Stimulated activated CD4-positive, alpha-beta T cell treated with anti-CD3 and anti-CD28 coated beads, Interleukin-2, amount 100 ng/mL, for 24 hours (primary cell): ENCODE measurements at places on chromosomes 3 and 15.

- DNase-seq: no peak
Observed at GRCh38 chr15:43529587-43530345, 12.4 kb downstream of the MAP1A start.

- no peak for DNase-seq
Observed at GRCh38 chr15:94110476-94111130, 120.8 kb upstream of the MCTP2 start.

DNA sequence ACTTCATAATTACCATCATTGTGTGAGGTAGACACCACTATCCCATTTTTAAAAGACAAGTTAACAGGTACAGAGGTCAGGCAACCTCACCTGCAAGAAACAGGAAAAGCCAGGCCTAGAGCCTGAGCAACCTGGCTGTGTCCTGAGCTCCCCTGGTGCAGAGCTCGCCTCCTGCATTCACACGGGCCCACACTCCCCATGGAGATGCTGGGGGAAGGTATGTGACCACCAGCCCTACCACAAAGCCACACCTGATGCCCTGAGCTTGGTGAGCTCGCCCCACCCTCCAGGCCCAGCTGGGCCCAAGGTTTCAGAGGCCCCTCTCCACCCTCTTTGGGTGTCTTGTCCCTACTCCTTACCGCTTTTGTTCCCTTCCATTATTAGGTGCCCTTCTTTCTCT lies 1.2 kb upstream of the EFCAB12 start:
- DNase-seq: no peak

DNA sequence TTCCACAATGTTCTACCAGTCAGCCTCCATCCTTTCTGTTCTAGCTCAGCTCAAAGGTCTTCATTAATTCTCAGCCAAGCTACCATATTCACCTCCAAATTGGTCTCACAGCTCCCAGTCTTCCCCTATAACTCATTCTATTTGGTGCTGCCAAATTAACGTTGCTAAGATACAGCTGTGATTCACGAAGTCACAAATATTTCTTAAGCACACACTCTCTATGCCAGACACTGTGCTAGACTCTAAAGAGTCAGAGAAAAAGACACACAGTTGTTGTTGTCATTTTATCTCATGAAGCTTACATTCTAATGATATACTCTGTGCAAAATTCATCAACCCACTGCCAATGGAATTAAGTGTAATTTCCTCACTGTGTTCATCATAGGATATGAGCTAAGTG lies 102.8 kb downstream of the FRMD5 start:
- no peak for DNase-seq

GRCh38 chr15:40695469-40695890 lies 506 bp downstream of the RAD51 start:
- DNase-seq: no peak

- DNase-seq: no peak
Observed at GRCh38 chr3:100635273-100635701, 25.9 kb downstream of the ADGRG7 start.

- DNase-seq: no peak
Observed at GRCh38 chr3:196192524-196193051, 18.6 kb downstream of the ZDHHC19 start.

- DNase-seq: no peak
Observed at GRCh38 chr3:150260398-150260710, 147.7 kb upstream of the TSC22D2 start.

GRCh38 chr3:114108137-114108536 lies 51.6 kb downstream of the QTRT2 start:
- no peak for DNase-seq

GRCh38 chr15:87118435-87118834 lies 1038.8 kb downstream of the AGBL1 start:
- DNase-seq: no peak

- no peak for DNase-seq
Observed at GRCh38 chr3:11616551-11616950, 27.2 kb downstream of the VGLL4 start.

DNA sequence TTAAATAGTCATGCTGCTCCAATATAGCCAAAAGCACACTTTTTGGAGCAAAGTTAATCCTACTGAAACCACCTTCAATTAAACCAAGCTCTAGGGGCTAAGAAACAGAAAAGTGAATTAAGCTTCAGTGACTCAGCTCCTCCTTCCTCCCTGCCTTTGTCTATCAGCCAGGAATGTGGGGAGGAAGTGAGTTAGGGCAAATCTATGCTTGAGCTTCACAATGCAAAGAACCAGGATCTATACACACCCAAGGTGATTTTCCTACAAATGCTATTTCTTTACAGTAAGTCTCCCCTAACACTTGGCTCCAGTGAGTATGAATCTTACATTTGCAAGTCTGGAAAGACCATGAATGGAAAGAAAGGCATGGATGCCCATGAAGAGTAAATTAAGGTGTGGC lies 212.1 kb downstream of the P3H2 start:
- DNase-seq: no peak

- DNase-seq: no peak
Observed at GRCh38 chr3:156554515-156554841, 439 bp downstream of the SSR3 start.

DNA sequence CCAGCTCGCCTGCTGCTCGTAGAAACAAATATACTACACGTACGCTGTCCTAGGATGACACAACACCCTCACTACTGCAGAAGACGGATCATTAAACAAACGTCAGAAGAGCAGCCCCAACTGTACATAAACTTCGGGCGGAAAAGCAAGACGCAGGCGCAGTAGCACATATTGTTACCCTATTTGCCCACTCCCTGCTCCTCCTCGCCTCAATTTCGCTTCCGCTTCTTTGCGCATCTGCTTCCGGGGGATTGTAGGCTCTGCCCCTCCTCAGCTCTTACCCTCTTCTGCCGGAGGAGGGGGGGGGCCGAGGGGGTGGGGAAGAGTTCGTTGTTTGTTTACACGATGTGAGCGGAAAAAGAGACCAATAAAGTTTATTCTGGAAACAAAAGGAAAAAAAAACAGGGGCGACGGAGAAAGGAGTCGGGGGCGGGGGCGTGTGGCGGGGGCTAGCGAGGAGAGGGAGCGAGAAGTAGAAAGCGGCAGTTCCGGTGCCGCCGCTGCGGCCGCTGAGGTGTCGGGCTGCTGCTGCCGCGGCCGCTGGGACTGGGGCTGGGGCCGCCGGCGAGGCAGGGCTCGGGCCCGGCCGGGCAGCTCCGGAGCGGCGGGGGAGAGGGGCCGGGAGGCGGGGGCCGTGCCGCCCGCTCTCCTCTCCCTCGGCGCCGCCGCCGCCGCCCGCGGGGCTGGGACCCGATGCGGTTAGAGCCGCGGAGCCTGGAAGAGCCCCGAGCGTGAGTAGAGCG lies at the start of gene PIK3CA:
TSS of gene PIK3CA (plus strand) at position 485 of the 743 bp plus-strand sequence. CDS start 50,469 bp downstream, outside the sequence.
- DNase-seq: peak; percentile 85

GRCh38 chr3:76212679-76213078 lies 427.3 kb upstream of the ZNF717 start:
- no peak for DNase-seq

DNA sequence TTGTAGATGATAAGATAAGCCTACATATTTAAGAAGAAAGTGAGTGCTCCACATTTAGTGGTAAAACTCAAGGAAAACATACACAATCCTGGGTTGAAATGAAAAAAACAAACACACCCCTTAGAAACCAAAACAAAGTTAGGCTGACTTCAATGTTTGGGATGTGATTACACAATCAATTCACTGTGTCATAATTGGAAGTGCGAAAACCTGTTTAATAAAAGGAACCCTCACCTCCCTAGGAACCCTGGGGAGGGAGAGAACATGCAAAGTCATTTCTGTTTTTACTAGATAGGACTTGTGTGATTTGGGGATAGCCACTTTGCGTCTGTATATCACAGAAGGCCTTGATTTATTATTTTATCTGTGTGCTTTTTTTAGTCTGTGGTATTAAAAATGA lies 275.0 kb downstream of the NFKBIZ start:
- DNase-seq: no peak

GRCh38 chr3:6578526-6578925 lies 282.4 kb upstream of the GRM7 start:
- DNase-seq: no peak

- no peak for DNase-seq
Observed at GRCh38 chr3:124435467-124435866, 294.8 kb upstream of the UMPS start.

DNA sequence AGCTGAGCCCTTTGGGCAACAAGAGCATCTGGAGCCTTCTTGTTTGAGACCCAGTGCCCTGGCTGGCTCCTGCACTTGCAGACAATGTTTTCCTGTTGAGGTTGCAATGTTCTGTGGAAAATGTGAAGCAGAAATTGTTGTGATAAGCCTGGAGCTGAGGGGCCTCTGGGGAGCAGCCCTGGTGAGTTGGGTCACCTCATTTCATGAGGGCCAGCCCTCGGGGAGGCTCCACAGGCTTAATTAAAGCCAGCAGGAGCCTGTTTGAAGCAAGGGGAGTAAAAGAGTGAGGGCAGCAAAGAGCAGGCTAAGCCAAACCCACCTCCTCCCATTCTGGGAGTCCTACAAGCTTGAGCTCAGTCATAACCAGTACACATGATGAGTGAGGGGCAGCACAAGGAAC lies 154.3 kb downstream of the ALDH1A2 start:
- DNase-seq: no peak

- no peak for DNase-seq
Observed at GRCh38 chr3:171831936-171832335, 11.2 kb upstream of the TMEM212 start.

GRCh38 chr3:4888913-4889846 lies 90.1 kb upstream of the BHLHE40 start:
- no peak for DNase-seq

DNA sequence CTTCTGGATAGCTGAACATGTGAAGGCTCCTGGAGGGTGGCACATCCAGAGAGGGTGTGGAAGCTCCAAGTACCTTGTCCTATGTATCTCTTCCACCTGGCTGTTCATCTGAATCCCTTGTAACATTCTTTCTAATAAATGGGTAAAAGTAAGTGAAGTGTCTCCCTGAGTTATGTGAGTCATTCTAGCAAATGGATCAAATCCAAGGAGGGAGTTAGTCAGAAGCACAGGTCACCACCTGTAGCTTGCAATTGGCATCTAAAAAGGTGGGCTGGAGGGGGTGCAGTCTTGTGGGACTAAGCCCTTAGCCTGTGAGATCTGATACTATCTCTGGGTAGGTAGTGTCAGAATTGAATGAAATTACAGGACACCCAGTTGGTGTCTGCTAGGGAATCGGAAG lies 71.0 kb downstream of the WWTR1 start:
- no peak for DNase-seq

- no peak for DNase-seq
Observed at GRCh38 chr3:162938083-162938482, 1441.5 kb downstream of the OTOL1 start.

GRCh38 chr3:89577637-89578530 lies 470.5 kb downstream of the EPHA3 start:
- DNase-seq: no peak

DNA sequence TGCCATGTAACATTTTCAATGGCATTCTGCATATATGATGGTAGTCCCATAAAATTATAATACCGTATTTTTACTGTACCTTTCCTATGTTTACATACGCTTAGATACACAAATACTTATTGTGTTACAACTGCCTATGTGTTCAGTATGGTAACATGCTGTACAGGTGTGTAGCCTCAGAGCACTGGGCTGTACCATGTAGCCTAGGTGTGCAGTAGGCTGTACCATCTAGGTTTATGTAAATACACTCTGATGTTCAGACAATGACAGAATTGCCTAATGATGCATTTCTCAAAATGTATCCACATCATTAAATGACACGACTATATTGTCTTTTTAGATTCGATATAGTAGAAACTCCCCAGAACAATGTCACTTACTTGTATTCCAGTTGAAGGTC lies 22.7 kb downstream of the CD80 start:
- DNase-seq: no peak

GRCh38 chr3:58161435-58162398 lies 49.1 kb downstream of the DNASE1L3 start:
- no peak for DNase-seq

GRCh38 chr15:87863152-87863551 lies 393.4 kb downstream of the NTRK3 start:
- DNase-seq: no peak

DNA sequence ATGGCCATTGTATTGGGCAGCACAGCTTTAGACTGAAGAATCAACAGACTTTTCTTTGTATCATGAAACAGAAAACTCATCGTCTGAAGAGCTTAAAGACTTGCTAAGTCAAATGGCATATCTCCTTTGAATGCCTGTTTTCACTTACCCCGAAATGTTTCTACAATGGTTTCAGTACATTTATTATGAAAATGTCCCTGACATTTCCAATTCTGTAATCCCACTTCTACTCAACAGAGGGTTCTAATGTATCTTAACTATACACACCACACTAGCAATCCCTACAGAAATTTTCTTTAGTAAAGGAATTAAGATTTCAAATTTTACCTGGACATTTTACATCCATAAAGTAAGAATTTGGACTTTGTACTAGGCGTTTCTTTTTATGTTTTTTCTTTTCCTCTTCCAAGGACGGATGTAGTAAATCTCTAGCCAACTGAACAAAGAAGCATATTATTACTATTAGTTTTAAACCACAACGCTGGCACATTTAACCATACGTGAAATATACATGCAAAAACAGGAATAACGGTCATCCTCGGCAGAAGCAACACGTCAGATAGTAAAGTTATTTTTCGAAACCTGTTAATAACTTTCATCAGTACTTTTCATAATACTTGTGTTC lies 1.1 kb downstream of the RPS27L start:
- no peak for DNase-seq

DNA sequence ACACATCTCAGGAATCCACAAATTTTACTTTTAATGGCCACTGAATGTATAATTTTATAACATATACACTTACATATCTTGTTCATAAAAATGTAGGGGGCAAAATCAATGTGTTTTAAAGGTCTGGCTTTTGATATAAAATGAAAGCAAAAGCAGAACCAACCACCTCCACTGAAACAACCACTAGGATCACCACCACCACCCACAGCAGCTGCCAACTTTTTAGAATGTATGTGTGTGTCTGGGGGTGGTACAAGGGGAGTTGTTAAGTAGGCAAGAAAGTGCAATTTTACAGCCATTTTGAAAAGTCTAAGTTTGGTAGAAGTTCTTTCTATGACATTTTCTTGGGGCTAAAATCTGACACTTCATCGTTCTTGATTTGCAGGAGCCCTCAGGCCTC lies 44.0 kb downstream of the OTOL1 start:
- DNase-seq: no peak

GRCh38 chr3:32376115-32376514 lies 15.5 kb upstream of the CMTM7 start:
- DNase-seq: no peak

- no peak for DNase-seq
Observed at GRCh38 chr3:10772271-10773161, 43.5 kb upstream of the SLC6A11 start.

DNA sequence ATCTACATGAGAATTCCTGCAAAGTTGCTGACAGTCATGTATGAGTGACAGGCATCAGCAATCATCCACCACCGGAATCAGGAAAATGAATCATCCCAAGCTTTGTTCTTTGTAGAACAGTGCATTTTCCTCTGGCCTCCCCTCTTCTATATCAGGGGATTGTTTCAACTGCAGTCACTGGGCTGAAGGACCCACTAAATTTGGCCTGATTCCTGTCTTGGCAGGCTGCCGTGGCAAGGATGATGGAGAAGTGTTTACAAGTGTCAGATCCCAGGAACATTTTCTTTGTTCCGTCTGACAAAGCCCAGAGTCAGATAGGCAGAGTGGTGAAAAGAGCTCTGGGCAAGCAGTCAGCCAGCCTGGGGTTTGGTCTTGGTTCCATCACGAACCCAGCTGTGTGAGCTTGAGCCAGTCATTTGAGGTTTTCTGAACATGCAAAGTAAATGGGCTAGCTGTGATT lies 175.1 kb upstream of the TSC22D2 start:
- no peak for DNase-seq

- DNase-seq: no peak
Observed at GRCh38 chr15:78389322-78389721, 48.7 kb upstream of the IREB2 start.

- DNase-seq: no peak
Observed at GRCh38 chr3:182967218-182968204, 12.8 kb downstream of the DCUN1D1 start.
